ENCODE measurements at places on chromosomes 12 and 14.

GRCh38 chr12:67811437-67812361 is 163.2 kb downstream of the DYRK2 start:
- no peak for DNase-seq

GRCh38 chr14:76784266-76784874 is 23.1 kb downstream of the VASH1 start:
- DNase-seq, result no peak

DNA sequence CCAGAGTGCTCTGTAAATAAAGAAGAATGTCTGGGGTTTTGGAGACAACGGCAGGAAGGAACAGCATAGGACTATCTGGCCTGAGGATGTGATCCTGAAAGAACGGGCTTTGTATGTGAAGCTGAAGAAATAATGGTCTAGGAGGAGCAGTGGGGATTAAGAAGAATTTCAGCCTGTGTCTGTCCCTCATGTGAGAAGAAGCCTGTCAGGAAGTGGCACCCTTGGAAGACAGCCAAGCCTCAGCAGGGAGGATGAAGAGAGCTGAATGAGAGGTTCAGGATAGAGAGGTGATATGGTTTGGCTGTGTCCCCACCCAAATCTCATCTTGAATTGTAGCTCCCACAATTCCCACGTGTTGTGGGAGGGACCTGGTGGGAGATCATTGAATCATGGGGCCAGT is 56.9 kb upstream of the TCL1A start:
- no peak for DNase-seq

GRCh38 chr14:69274321-69274720 is 14.4 kb downstream of the GALNT16 start:
- DNase-seq, result no peak

GRCh38 chr12:3803865-3804472 is 51.1 kb upstream of the CRACR2A start:
- peak; percentile 58 for DNase-seq

GRCh38 chr12:69095765-69096477 is 143.4 kb upstream of the CPSF6 start:
- no peak for DNase-seq

DNA sequence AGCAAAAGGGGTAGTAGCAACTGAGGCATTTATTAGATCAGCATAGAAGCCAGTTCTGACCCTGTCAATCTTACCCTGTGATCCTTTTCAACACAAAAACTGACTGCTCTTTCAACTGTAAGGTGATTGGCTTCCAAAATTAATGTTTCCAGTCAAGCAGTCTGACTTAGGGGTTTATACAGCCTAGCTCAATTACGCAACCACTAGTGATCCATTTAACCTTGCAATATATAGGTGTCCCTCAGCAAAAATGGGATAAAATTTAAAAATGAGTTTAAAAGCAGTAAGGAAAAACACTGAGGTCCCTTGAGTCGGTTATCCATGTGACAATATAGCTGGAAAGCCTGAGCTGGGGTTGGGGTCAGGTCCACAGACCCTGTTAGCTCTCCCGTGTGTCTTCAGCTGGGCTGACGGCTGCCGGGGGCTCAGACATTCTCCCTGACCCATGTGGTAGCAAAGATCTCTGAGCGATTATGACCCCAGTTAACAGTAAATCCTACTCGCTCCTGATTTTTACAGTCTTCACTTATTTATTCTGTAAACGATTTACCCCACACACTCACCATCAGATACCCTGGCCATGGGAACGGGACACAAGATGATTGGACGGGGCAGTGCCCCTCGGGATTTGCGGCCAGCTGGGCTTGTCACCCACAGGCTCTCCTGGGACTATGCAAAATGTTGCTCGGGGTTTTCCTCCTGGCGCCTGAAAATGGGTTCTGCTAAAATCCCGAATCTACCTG is 16.6 kb downstream of the ADGRD1 start:
- DNase-seq, result no peak

GRCh38 chr14:32286602-32287001 is 42.5 kb upstream of the AKAP6 start:
- no peak for DNase-seq

GRCh38 chr12:101243074-101243473 is 33.0 kb upstream of the SLC5A8 start:
- no peak for DNase-seq

DNA sequence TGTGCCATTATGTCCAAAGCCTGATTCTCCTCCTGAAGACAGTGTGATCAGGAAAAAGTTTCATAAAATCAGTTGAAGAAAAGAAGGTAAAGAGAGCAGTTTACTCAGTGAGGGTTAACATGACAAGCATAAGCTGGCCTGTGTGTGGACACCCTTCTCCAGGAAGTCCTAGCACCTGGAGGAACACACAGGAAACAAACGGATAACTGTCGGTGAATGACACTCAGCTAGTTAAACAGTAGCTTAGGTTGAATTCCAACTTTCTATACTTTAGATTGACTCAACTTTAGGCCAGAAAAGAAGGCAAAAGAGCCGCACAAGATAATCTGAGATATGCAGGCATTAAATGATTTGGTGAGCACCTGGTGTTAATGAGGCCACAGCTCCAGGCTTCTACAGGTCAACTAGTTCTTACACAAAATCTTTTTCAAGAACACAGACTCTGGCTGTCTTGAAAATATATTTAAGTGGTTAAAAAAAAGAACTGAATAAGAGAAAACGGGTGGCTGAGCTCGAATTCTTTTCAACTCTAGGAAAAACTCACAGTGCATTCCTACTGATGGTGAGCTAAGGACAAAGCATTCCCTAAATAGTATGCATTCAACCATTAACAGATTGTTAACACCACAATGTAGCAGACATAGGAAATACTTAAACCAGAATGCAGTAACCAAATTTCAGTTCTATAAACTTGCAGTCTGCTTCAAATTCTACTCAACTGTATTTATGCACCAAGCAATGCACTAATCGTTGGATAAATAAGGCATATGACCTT is 56.9 kb upstream of the TSPAN8 start:
- no peak for DNase-seq

DNA sequence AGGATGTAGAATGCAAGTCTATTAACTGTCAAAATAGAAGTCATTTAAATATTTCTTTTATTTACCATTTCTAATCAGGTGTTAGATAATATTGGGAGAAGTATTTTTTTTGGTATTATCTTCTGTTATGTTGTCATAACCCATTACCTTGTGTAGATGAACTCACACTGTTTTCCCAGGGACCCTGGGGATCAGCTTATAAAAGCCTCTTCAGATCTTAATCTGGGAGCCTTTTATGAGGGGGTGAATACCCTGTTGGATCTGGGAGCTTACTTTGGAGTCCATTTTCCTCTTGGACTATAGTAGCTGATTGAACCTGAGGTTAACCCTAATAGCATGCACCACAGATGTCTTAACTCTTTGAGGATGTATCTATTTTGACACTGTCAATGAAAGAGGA is 176.3 kb upstream of the ATP2B1 start:
- DNase-seq, result no peak

DNA sequence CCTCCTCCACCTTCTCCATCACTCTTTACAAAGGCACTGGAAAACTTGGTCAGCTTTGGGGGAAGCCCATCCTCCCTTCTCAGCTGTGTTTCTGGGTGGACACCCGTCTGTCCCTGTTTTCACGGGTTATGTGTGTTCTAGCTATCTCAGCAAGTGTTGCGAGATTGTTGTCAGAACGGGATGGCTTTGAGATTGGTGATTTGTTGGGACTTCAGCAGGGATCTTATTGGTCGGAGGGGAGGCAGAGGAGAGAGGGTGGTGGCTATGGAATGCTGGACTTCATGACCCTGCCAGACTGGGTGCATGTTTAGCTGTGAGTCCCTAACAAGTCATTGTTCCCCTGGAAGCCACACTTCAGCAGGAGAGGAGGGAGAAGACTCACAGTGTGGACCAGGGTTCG is 2.1 kb downstream of the USP5 start:
- DNase-seq, result no peak

- no peak for DNase-seq
Observed at GRCh38 chr14:89004166-89004565, 179.7 kb downstream of the TTC8 start.

DNA sequence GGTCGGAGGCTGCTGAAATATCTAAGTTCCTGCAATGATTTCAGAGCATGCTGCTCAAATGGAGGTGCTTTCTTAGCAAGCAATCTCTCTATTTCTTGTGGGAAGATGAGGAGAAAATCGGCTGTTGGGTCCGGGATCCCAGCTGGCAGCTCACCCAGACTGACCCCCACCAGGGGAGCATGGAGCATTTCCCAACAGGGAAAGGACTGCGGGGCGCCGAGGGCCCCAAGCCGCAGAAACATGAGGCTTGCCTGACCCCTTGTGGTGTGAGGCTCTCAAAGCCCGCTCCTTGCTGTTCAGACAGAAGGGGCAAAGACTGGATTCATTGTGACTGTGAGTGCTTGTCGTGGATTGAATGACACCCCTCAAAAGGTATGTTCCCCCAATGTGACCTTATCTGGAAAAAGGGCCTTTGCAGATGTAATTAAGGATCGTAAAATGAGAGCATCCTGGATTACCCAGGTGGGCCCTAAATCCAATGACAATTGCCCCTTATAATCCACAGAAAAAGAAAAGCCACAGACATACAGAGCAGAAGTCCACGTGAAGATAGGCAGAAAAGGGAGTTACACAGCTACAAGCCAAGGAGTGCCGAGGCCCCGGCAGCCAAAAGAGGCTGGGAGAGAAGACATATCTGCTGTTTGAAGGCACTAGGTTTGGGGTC is 116.3 kb upstream of the VASH1 start:
- peak; percentile 13 for DNase-seq

GRCh38 chr14:51447411-51447810 is 204.3 kb upstream of the FRMD6 start:
- DNase-seq, result no peak
